IgD-negative memory B cell (primary cell): ENCODE measurements at places on chromosomes 7 and 10. TPM values are rescaled to one million over a fixed set of nuclear protein-coding genes. Genes with fewer than 3 reads are reported as not detected.

BRI3 gene
- polyA plus RNA-seq, result 16.6 TPM

CALML3 gene
- polyA plus RNA-seq, result not detected

HOXA2 gene
- polyA plus RNA-seq, result not detected

FANK1 gene
- polyA plus RNA-seq, result not detected

H2BK1 gene
- not detected for polyA plus RNA-seq

CPA4 gene
- not detected for polyA plus RNA-seq

OR2A1 gene
- not detected for polyA plus RNA-seq

VSTM2A gene
- polyA plus RNA-seq, result not detected

CELF2 gene
- polyA plus RNA-seq, result 142 TPM

LLCFC1 gene
- not detected for polyA plus RNA-seq

PON1 gene
- polyA plus RNA-seq, result not detected

DDC gene
- not detected for polyA plus RNA-seq

CYP2C19 gene
- not detected for polyA plus RNA-seq

TFR2 gene
- polyA plus RNA-seq, result 0.44 TPM

GNAI1 gene
- polyA plus RNA-seq, result 0.10 TPM

ANXA8L1 gene
- polyA plus RNA-seq, result not detected

LIPJ gene
- polyA plus RNA-seq, result not detected

DNAJC12 gene
- not detected for polyA plus RNA-seq

GPR26 gene
- not detected for polyA plus RNA-seq

HOXA9 gene
- polyA plus RNA-seq, result 0.20 TPM

AGR2 gene
- polyA plus RNA-seq, result not detected

KCNMA1 gene
- 5.5 TPM for polyA plus RNA-seq

ABCB4 gene
- polyA plus RNA-seq, result 12.5 TPM
